Articular chondrocyte of knee joint (primary cell): ENCODE measurements at places on chromosomes 11 and 22. TPM values are rescaled to one million over a fixed set of nuclear protein-coding genes. Genes with fewer than 3 reads are reported as not detected.

The ALDH3B1 gene
- 50.2 and 50.5 TPM in 2 replicates for total RNA-seq

The TRIM48 gene
- total RNA-seq: not detected in 2 replicates

The RAB36 gene
- 5.6 and 7.5 TPM in 2 replicates for total RNA-seq

The RNF169 gene
- 35.7 and 39.6 TPM in 2 replicates for total RNA-seq

The NDUFS8 gene
- total RNA-seq: 31.1 and 43.6 TPM in 2 replicates
